Stimulated activated CD8-positive, alpha-beta memory T cell treated with anti-CD3 and anti-CD28 coated beads, Interleukin-12 subunit alpha, Interleukin-12 subunit beta, amount 100 ng/mL, for 1 hour (primary cell): ENCODE measurements at places on chromosomes 3 and 15.

- no peak for DNase-seq
Measured at GRCh38 chr3:195188426-195188927, 82.5 kb downstream of the XXYLT1 start.

DNA sequence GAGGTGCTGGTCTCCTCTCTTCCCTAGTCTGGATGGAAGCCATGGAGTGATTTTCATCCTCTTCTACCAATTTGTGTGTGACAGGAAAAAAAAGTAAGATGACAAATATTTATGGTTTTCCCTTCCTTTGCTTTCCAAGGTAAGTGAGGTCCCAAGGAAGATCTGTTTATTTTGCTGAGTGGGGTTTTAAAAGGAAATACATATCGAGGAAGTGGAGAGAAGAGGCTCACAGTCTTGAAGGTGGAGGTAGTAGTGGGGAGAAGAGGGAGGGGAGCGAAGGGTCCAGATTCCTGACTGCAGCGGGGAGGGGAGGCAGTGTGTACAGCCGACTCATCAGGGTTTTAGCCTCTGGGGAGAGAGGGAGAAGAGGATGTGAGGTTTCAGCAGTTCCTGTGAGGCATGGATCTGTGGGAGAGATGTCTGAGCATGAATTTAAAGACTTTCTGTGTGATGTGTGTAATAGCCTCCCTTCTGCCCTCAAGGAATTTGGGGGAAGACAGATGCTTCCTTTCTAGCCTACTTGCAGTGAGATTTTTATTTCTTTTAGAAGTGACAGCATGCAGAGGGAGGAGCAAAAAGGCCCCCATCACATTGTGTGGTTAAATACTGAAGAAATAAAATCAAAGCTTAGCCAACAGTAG, 272.4 kb downstream of the THRB start:
- DNase-seq: no peak

GRCh38 chr3:124565013-124565412, 165.2 kb upstream of the UMPS start:
- DNase-seq: peak; percentile 33

DNA sequence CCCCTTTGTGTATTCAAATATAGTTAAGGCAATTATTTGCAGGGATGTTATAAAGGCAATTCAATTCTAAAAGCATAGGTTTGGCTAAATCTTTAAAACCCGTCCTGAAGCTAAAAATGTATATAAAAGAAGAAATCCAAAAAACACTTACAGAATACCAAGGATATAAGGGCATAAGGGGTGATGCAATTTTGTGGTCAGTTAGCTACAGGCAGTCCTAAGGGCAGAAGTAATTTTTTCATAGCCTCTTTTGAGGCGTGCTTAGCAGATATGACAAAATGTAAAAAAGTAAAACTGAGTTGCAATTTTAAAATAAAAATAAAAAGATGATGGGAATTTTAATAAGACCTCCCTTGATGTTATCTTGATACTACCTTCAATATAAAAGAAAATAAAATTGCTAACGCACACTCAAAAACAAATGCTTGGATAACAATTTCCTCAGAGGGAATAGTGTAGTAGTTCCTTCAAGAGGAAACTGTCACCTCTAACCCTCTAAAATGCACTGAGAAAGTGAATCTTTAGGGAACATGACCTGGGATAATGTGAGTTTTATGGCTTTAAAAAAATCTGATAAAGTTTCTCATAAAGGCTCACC, 104.2 kb downstream of the MYH15 start:
- DNase-seq: no peak

DNA sequence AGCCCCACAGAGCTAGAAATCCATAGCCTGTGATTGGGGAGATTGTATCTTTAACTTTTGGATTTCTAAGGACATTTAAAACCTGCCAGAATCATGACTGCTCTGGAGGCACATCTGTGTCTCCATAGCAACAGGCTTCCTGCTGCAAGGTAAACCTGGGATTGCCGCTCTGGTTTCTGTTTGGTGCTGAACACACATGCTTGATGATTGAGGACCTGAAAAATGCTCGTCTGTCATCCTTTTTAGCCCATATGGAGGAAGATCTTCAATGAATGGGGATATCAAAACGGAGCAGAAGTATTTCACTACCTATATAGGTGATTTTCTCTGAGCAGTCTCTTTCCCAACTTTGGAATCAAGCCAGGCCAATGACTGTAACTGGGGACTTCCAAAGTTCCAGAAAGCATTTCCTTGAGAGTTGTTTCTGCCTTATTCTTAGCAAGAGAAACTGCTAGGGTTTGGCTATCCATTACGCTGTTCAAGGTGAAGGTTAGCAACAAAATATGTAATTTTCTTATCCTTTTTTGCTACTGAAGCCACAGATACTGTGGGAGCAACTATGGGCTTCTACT, 96.5 kb upstream of the TNIK start:
- DNase-seq: no peak

DNA sequence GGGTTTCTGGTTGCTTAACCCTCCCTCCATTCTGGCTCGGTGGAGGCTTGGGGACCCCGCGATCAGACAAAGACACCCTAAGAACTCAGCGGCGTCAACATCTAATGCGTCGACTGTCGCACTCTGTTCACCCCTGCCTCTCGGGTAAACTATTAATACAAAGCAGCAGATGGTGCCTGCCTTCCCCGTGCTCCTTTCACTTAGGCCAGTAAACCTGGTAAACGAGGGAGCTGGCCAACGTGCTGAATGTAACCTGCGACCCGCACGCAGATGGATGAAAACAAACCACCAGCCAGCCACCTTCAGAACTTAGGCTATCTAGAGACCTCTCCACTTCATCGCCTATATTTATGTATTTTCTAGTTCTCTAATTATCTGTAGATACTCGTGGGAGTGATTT, 848 bp upstream of the CADPS start:
- no peak for DNase-seq

DNA sequence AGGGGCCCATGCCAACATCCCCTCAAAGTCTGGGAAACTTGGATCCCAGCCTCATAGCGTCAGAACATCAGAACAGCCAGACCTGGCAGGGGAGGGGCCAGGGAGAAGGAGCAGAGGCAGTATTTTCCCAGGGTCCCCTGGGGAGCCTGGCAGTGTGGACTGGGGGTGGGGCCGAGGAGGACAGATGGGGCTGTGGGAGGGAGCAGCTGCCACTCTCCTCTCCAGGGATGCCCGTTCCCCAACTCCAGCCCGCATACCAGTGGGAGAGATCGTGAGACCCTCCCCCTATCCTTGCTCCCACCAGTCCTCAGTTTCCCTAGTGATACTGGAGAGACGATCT, 6.5 kb upstream of the DNAJB8 start:
- no peak for DNase-seq
